HTR-8/SVneo (cell line): ENCODE measurements at places on chromosomes 1 and 21.

GRCh38 chr1:62013264-62013663, 181.4 kb upstream of the L1TD1 start:
- no peak for DNase-seq

- DNase-seq, result no peak
Measured at GRCh38 chr1:213050745-213051126, 305 bp upstream of the RPS6KC1 start.

- no peak for DNase-seq
Measured at GRCh38 chr1:41800311-41800829, 118.4 kb downstream of the HIVEP3 start.

- peak; percentile 22 for DNase-seq
Measured at GRCh38 chr1:51642739-51643142, 25.8 kb downstream of the OSBPL9 start.

DNA sequence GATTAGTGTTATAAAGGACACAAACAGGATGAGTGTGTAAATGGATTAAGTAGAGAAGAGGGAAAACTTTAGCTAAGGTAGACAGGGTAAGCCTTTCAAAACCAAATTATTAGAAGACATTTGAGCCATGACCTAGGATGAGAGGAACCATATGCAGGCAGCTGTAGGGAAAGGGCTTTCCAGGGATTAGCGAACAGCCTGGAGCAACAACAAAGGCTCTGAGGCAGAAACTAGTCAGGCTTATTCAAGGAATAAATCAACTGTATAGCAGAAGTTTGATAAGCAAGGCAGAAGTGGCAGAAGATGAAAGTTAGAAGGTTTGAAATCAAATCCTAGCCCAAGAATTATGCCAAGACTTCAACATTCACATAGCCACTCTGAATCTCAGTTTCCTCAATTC, 21.3 kb downstream of the AIDA start:
- no peak for DNase-seq

GRCh38 chr21:19608101-19608621, 1204.6 kb upstream of the TMPRSS15 start:
- no peak for DNase-seq

DNA sequence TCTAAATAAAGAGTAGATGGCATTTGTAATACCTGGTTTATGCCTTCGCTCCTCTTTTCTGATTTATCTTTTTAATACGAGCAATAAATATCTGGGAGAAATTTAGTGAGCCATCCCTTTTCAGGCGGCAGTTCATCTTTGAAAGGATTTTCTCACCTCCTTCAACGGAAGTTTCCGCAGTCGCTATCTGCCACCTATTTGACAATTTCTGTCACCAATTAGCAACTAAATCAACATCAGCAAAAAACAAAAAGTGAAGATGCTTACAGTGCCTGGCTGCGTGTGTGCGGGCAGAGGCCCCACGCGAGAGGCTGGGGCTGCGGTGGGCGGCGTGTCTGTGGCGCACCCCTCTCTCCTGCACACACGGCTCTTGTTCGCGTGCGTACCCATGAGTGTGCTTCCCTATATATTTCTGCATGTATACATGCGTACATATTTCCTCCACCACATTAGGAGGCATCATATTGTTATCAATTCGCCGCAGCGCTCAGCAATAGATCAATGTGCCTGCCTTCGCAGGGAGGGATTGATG, 117.3 kb upstream of the BARHL2 start:
- DNase-seq, result no peak

DNA sequence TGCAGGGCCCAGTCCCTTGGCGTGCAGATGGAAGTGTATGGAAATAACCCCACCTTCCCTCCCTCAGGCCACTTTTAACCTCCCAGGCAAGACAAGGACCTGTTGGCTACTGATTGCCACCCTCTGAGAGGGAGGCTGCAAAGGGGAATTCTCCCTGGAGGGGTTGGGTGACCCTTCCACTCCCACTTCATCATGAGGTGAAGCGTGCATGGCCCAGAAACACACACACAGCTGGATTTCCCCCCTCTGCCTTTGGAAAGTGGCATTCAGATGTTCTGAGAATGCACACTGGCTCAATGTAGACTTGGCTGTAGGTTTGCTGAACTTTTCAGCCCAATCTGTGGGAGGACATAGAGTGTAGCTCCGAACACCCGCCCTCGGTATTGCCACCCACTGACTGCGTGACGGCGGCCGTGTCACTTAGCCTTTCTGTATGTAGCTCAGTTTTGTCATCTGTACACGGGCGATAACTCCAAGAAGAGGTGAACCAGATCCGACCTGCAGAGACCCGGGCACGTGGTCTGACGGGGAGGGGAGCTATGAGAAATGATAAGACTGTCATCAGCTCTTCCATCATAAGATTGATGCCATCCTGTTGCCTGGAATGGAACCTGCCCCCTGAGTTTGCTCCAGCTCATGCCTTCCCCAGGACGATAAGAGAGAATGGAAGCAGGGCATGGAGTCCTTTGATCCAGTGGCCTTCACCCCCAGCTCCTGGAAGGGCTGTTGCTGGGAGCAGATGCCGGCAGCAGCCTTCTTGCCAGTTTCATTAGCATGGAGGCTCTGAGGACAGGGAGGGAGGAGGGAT, 19.3 kb downstream of the MIIP start:
- no peak for DNase-seq

GRCh38 chr1:53336146-53336545, 8.3 kb upstream of the LRP8 start:
- no peak for DNase-seq

DNA sequence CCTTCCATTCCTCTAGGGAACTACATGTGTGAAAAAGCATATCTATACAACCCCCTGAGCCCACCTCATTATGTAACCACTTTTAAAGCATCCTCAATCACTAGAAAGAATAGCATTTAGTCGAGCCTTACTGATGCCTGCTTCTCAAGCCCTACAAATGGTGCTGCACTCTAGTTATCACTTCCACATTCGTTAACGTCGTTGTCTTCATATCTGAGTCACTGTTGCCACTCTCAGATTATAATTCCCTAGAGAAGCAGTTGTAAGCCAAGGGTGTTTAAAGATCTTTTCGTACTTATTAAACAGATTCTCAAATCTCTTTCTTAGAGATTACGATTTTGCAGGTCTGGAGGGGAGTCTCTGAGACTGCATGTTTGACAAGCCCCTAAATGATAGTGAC, 16.5 kb downstream of the ATP1B1 start:
- DNase-seq, result no peak
